Memory B cell (primary cell): ENCODE measurements at places on chromosomes 1 and 21.
A peak's percentile ranks its signal among the peaks of the same experiment; 100 is the strongest.

DNA sequence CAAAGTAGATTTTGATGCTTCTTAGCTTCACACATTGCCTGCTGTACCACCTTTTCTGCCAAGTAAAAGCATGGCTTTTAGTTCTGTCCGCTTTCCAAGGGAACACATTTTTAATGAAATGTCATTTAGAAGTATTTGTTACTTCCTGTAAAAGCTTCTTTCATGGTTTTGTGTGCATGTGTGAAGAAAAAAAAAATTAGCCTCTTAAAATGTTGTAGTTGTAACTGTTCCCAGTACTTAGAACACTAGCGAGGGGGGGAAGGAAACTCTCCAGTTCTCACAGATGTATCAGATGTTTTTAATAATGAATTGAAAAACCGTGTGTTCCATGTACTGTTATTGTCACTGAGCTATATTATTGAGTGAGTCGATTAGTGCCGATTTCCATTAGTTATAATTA, 568.3 kb upstream of the ADGRL2 start:
- DNase-seq, result no peak

DNA sequence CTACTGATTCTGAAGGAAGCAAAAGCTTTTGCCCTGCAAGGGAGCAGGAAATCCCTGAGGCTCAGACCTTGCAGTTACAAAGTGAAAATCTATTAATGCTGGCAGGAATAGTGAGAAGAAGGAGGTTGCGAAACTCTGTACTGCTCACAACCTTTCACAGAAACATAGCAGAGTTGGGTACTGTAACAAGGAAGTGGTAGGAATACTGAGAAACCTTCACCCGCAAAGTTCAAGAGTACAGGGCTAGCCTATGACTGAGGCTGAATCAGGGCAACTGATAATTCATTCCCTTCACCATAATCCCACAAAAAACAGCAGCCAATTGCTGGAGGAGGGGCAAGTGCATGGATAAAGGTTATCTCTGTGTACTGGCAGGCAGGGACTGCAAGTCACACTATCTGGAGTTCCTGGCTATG, 23.9 kb upstream of the KCTD3 start:
- DNase-seq, result no peak

GRCh38 chr21:44454747-44455523, at the start of gene LRRC3:
LRRC3 (plus strand) TSS chr21:44455510; CDS start chr21:44456645, 1,135 bp downstream.
- DNase-seq, result peak; percentile 56

GRCh38 chr1:10768552-10768951, 27.9 kb downstream of the CASZ1 start:
- DNase-seq, result no peak

GRCh38 chr1:182889997-182890396, 50.9 kb downstream of the DHX9 start:
- no peak for DNase-seq

DNA sequence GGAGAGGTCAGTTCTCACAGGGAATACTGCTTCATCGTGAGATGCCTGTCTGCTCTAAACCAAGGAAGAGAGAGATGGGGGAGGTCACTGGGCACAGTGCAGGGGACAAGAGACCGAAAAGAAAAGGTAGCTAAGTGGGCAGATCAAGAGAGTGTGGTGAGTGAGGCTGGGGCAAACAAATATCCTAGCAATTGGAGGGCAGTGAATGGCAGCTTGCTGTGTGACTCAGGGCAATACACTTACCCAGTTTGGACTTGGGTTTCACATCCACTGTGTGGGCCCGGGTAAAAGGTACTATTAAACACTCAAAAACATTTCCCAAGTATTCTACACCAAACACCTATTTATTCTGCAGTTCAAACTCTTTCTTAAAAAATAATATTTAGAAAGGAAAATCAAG, 10.2 kb downstream of the PLXNA2 start:
- no peak for DNase-seq

GRCh38 chr1:6658359-6659060, 33.8 kb downstream of the THAP3 start:
- no peak for DNase-seq

DNA sequence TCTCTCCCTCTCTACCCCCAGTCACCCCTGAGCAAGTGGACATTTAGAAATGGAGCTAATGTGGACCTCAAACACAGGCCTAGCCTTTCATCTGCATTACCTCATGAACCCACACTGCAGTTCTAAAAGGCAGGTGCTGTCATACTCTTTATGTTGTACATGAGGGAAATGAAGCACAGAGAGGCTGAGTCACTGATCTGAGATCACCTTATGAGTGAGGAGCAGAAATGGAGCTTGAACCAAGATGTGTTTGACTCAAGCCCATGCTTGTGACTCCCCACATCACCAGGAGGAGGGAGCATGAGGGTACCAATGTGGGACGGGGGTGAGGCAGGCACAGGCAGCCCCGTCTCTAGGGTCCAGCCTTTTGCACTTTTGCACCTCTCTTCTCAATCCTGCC, 702.8 kb downstream of the PTPRU start:
- DNase-seq, result no peak

DNA sequence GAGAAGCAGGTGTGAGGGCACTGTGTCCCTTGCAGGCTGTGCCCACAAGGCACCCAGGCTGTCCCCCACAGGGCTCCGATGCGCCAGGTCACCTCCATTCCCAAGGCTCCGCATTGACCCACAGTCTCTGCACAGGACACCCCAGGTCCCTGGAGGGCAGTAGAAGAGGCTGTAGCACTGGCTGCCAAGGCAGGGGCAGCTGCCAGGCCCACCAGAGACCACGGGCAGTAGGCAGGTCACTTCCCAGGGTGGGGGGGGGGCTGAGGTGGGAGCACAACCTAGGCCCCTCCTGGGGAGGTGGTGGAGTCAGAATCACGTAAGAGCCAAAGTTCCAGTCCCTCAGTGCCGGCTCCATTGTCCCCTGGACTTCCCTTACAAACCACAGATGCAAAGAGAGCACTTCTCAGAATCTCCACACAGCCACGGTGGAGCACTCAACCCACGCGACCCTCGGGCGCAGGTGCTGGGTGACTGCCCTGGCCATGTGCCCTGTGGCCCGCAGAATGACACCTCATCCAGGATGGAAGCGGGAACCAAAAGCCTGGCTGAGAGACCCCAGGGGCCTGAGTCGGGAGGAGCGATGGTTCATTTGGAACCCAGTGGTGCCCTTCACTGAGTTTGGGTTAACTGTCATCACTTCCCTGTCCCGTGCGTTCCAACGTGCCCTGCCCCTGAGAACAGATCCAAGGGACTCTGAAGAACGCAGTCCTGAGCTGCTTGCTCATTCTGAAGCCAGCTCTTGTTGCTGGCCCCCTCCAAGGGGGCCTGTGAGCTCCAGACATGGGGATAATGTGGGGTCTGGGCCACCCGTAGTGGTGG, 69.7 kb upstream of the PDE9A start:
- no peak for DNase-seq

DNA sequence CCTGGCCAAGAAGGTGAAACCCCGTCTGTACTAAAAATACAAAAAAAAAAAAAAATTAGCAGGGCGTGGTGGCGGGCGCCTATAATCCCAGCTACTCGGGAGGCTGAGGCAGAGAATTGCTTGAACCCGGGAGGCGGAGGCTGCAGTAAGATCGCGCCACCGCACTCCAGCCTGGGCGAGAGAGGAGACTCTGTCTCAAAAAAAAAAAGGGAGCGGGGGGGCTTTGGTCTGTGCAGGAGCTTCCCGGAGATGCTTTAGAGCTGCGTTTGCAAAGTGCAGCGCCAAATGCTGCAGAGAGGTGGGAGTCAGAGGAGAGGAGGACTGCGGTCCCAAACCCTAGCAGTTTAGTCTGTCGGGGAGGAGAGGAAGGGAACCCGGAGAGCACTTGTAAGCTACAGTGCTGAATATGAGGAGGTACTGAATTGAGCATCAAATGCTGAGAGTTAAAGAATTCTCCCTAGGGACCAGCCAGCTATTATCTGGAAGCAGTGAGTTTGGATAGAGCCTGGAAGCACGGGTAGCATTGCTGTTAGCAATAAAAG, 569 bp downstream of the FALEC start:
- DNase-seq, result no peak

- DNase-seq, result no peak
These were observed 9.9 kb upstream of the TUT4 start for GRCh38 chr1:52562766-52563165.

DNA sequence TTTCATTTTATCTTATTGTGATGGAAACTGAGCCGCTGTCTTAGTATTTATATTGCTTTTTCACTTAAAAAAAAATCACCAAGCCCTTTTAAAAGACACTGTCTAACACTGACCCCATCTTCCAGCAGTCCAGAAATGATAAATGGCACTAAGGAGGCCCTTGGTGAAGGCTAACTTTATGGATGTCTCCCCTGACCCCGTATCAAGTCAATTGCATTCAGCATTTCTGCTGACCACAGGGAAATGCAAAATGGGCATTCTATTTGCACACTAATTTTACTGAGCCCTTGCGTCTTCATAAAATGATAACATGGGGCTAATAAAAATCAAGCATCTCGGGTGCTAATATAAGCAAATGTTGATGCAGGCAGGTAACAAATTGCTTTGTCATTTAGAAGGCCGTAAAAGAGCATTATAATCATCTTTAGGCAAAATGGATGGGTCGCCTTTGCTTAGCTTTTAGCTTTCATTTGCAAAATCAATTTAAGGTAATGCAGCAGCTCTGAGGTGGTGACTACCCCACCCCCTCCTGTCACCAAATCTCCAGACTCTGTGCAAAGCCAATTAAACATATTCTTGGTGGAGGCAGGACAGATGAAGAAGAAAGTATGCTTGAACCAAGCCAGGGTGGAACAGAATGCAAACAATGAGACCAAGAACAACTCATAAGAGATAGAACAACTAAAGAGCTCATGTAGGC, 110.8 kb downstream of the BEND5 start:
- no peak for DNase-seq

GRCh38 chr1:32766328-32766972, 50.7 kb downstream of the YARS1 start:
- DNase-seq, result no peak

DNA sequence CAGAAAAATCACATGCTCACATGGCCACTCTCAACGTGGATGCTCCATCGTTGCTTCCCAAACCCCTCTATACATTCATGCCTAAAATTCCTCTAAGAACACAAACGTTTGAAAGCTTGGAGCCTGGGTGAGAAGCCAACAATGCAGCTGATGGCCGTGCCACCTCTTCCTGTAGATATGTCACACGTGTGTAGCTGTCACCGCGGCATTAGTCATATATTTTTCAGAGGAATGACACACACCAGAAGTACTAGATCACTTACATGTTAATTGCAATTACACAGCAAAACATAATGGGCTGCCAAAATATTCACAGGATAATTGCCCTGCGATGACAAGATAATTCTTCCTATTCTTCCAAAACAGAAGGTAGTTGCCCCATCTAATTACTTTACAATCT, 112.7 kb upstream of the BACE2 start:
- no peak for DNase-seq

GRCh38 chr1:206115791-206116190, 1.4 kb downstream of the AVPR1B start:
- no peak for DNase-seq

- no peak for DNase-seq
These were observed 60.0 kb downstream of the PIK3CD start for GRCh38 chr1:9711466-9712020.

- DNase-seq, result no peak
These were observed 8.7 kb downstream of the PLA2G2D start for GRCh38 chr1:20110679-20111078.

- no peak for DNase-seq
These were observed at the start of gene LELP1 for GRCh38 chr1:153203130-153203529. LELP1 (plus strand) TSS chr1:153203430; CDS start chr1:153204708, 1,278 bp downstream.

DNA sequence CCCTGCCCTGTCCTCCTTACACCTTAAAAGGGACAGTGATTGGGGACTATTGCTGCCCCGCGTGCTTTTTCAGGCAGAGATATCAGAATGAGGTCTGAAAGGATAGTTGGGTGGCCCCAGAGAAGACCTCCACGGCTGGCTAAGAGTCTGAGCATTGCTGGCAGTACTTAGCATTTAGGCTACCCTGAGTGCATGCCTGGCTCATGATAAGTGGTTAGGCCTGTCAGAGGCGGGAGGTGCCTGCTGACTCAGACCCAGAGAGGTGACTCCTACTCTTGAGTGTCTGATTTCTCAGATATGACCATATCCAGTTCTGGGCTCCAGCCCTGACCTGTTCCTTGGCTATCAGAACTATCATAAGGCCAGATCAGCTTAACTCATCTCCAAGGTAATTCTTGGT, 213.7 kb downstream of the PBX1 start:
- no peak for DNase-seq

GRCh38 chr1:182338806-182339370, 52.7 kb downstream of the GLUL start:
- DNase-seq, result no peak

- DNase-seq, result no peak
These were observed 26.5 kb upstream of the LRRC8C start for GRCh38 chr1:89606227-89606980.

DNA sequence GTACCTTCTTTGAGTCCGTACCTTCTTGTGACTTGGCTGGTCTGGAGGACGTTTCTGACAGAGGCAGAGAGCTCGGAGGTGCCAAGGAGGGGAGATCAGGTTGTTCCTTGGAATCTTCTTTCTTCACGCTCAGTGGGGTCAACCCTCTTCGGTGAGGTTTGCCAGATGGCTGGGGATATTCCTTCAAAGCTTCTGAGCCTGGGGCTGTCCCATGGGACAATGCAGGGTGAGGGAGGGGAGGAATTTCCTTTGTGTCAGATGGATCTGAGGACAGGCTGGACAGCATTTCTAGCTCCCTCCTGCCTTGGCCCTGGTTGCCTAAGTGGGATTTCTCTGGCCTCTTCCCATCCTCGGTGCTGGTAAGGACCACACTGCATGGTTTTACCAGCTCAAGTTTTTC, 95.5 kb upstream of the EDN2 start:
- no peak for DNase-seq

- DNase-seq, result no peak
These were observed 114.4 kb downstream of the PIK3R3 start for GRCh38 chr1:46017876-46018503.

- no peak for DNase-seq
These were observed 9.1 kb downstream of the TOR3A start for GRCh38 chr1:179090923-179091322.
